ENCODE measurements at places on chromosomes 16 and 17.
A peak's percentile ranks its signal among the peaks of the same experiment; 100 is the strongest.

DNA sequence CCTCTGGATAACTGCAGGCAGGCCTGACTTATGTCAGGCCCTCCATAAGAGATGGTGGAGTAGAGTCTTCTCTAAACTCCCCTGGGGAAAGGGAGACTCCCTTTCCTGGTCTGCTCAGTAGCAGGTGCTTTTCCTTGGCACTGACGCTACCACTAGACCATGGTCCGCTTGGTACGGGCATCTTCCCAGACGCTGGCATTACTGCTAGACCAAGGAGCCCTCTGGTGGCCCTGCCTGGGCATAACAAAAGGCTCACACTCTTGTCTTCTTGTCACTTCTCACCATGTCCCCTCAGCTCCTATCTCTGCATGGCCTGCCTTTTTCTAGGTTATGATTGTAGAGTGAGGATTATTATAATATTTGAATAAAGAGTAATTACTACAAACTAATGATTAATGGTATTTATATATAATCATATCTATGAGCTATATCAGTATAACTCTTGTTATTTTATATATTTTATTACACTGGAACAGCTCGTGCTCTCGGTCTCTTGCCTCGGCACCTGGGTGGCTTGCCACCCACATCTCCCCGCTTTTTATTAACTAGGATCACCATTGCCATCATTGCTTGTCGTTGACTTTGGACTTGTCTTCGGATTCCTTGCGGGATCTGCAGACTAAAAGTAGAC lies 59.8 kb upstream of the ARL4D start:
- DNase-seq = peak; percentile 51

- no peak for DNase-seq
Measured at GRCh38 chr17:34499576-34499975, 79.8 kb upstream of the TMEM132E start.

DNA sequence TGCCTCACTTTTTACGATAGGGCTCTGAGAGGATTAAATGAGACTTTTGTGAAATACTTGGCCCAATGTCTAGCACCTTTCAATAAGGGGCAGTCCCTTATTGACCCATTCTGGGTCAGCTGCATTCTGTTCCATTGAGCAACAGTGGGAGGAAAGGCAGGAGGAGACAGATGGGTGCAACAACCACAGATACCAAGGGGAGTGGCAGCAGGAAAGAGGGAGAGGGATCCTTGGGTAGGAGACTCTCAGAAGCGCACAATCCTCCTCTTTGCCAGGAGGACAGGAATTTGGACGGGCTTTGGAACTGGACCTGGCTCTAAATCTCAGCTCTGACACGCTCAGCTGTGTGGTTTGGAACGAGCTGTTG lies 3.5 kb downstream of the PIPOX start:
- DNase-seq = no peak

DNA sequence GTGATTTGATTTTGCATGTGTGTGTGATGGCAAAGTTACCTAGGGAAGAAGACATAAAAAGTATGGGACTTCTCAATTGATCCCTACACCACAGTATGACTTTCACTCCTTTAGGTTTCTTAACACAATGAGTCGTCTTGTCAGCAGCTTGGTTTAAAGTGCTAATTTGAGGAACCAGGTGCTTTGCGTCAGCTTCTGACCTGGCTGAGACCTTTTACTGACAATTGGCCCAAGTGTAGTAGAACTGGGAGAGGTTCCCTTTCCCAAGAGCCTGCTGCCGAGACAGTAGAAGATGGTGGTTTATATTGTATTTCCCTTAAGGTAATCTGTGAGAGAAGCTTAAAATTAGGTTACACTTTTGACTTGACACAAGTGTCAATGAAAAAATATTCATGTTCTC lies 54.9 kb downstream of the LDHD start:
- no peak for DNase-seq

DNA sequence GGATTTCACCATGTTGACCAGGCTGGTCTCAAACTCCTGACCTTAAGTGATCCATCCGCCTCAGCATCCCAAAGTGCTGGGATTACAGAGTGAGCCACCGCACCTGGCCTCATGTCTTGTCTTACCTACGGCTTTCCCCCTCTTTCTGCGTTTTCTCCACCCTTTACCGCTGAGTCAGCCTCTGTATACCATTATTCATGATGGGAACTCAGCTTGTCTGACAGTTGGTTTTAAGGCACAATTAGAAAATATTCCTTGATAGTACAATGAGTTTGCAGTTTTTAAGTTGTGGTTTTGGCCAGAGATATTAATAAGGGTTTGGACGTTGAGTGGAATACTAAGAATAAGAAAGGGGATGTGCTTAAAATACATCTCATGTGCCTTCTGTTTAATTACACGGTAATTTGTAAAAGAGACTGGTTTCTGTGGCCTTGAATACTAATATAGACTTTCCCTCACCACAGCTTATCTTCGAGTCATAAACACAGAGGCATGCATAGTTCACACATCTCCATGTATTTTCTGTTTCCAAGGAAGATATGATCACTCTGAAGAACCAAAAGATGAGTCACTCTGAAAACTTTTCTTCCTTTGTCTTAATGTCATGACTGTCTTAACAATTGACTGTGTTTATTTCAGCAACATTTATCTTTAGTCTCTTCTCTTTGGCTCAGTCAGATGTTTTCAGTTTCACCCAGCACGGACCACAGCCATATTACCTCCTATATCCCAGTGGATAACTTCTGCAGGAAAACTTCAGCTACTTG lies 54.4 kb downstream of the PITPNC1 start:
- DNase-seq = no peak

- DNase-seq = no peak
Measured at GRCh38 chr17:62052765-62053338, 12.2 kb downstream of the MED13 start.

DNA sequence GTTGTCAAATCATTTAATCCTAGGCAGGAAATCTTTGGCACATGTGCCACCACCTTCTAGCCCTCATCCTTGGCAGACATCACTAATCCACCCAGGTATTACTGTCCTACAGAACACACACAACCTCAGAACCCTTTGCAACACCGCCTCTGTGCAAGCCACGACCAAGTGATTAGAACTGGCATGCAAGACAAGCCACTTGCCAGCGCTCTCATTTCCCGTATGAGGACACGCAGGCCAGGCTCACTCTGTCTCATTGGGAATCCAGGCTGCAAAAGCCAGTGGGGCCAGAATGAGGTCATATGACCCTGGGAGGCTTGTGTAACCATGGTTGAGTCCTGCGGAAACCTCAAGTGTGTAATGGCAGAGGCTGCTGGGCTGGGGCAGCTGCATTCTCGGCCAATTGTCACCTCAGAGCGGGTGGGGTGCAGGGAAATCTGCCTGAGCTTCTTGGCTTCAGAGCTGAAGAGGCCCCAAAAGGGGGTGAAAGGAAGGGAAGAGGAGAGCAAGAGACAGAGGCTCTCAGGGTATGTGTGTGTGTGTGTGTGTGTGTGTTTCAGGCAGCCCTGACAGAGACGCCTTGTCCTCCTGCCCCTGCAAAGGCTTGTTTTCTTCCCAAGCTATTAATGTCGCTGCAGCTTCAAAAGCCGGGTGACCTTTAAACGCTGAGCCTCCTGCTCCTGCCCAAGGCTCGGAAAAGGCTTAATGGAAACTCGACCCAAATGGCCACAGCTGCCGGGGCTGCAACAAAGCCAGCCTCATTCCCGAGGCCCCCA lies 43.2 kb upstream of the MRPS23 start:
- DNase-seq = peak; percentile 85

GRCh38 chr16:30535777-30536190 lies 1.1 kb upstream of the ZNF747 start:
- DNase-seq = no peak

DNA sequence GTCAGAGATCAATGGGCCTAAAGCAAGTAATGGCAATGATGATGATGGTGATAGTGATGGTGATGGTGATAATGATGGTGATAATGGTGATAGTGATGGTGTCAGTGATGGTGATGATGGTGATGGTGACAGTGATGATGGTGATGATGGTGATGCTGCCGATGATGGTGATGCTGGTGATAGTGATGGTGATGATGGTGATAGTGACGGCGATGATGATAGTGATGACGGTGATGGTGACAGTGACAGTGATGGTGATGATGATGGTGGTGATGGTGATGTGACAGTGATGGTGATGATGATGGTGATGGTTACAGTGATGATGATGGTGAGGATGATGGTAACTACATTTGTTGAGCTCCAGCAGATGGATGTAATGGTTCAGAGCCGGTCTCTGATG lies 30.8 kb upstream of the OR4D1 start:
- no peak for DNase-seq

GRCh38 chr16:30183233-30184095 lies at the start of gene CORO1A:
Gene CORO1A, plus strand, starts transcription at chr16:30183602. Its CDS starts 1,608 bp downstream, at chr16:30185210.
- peak; percentile 42 for DNase-seq

- no peak for DNase-seq
Measured at GRCh38 chr17:31674305-31674704, 184.7 kb downstream of the COPRS start.

DNA sequence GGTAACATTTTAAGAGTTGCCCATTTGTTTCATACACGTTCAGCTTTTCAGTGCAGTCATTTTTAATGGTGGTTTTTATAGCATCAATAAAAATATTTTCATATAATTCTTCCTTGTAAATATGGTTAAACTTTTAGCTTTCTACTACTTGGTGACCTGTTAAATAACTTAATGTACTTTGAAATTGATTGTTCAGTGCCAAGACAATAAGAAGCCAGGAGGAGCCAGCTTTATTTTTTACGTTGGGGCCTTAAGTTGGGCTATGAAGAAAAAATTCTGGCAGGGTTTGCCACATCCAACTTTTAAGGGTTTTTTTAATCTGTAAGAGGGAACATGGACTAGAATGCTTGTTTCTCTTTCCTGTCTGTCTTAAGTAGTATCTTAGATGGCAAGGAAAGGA lies 284.2 kb downstream of the FTO start:
- no peak for DNase-seq

- DNase-seq = no peak
Measured at GRCh38 chr16:85555719-85556455, 57.2 kb upstream of the GSE1 start.

All from nucleus accumbens (tissue), 56 donors.